Left colon (tissue), 2 donors: ENCODE measurements at places on chromosomes 1 and 21.

DNA sequence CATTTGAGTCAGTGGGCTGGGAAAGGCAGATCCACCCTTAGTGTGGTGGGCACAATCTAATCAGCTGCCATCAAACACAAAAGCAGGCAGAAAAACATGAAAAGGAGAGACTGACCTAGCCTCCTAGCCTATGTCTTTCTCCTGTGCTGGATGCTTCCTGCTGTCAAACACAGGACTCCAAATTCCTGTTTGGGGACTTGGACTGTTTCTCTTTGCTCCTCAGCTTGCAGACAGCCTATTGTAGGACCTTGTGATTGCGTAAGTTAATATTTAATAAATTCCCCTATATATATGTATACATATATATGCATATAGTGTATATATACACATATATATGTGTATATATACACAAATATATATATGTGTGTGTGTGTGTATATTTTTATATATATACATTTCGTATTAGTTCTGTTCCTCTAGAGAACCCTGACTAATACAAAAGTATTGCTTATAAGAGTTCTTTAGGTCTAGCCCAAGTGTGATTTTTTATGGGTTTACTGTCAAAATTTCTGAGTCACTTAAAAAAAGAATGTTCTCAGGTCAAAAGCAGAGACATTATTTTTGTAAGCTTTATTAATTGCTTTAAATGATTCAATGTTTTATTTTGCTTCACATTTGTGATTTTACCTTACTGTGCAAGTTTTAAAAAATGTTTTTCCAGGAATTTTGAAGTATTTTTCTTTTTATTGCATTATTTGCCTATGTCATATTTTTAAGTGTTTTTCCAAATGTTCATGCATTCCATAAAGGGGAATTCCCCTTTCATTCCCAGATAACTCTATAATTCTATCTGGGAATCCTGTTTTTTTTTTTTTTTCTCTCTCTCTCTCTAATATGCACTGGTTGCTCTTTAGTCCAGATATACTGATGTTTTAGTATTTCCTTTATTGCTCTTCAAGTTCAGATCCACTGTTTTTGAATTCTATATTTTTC is 92.1 kb upstream of the ADAMTS5 start:
- DNase-seq = no peak

DNA sequence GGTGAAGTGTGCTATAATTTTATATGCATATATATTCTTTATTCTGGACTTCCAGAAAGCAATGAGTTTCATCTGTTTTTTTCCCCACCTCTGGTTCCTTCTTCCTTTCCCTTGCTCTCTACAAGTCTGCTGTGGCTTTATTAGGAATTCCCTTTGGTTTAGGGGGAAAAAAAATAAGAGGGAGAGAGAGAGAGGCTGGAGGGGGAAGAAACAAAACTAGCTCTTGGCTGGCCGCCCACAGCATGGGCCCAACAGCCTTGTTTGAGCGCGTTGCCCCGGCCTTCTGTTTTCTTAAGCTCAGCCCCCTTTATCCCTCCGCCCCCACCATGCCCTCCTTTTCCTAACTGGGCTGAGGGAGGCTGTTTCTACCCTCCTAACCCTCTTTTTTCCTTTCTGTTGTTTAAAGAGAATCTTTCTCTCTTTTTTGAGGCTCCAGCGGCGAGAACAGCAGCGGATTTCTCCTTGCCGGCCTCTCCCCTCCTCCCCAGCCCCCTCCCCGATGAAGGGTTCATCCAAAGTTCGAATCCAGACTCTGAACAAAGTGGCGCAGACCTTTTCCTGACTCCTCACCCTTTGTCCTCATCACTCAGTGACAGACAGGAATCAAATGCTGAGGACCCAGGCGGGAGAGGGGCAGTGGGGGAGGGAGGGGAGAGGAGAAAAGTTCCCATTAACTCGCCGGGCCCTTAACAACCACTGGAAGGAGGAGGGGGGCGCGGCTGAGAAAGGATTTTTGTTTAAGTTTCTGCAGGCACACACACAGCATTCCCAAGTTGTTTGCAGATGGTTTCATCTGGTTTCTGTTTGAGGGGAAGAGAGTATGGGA is 29.7 kb downstream of the PBX1 start:
- DNase-seq = peak; percentile 67

DNA sequence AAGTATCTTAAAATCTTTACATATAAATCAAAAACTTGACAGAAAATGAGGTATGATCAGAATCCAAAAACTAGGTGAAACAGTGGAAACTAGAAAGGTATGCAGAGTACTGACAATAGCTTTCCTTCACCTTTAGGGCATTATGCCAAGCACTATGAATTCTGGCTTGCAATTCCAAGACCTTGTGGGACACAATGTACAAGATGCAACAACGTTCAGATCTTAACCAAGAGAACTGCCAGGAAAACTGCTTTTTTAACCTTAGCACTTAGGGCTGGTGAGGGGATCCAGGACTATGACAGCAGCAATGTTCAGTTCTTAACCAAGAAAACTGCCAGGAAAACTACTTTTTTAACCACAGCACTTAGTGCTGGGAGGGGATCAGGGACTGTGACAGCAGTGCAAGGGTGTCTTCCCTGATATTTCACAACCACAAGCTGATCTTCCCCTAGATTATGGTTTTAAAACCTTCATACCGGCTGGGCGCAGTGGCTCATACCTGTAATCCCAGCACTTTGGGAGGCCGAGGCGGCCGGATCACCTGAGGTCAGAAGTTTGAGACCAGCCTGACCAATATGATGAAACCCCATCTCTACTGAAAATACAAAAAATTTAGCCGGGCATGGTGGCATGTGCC is 22.3 kb downstream of the FOXJ3 start:
- DNase-seq = no peak

DNA sequence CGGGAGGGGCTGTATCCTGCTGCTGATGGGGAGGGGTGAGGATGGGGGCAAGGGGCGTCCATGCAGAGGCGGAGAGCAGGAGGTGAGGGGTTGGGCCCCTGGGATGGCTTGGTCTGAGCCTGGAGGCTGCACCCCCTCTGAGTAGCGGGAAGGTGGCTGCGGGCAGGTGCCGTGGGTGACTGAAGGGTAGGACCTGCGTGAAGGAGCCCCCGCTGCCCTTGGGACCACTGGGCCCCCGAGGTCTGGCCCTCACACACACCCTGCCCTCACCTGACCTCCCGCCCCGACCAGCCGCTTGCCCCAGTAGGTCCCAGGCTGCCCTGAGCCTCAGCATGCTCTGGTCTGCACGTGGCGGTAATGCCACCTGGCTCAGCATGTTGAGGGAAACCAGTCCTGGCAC is 12.8 kb upstream of the SKI start:
- DNase-seq = peak; percentile 25

- DNase-seq = no peak
Measured at GRCh38 chr1:235465066-235465465, 39.2 kb downstream of the B3GALNT2 start.

DNA sequence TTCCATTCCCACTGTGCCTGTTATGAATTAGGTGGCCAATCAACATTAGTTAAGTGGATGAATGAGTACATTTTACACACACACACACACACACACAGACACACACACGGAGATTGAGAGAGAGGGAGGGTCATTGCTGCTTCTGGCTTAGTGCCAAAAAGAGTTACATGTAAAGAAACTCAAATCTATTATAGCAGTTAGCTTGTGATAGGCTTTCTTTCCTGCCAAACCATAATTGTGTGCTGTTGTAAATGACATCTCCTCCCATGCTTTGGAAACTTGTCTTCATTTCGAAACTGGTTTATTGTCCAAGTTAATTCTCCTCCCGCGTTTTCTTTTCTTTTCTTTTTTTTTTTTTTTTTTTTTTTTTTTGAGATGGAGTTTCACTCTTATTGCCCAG is 1.4 kb upstream of the MT1HL1 start:
- no peak for DNase-seq

- DNase-seq = no peak
Measured at GRCh38 chr1:243495442-243496186, 239.8 kb downstream of the SDCCAG8 start.

- no peak for DNase-seq
Measured at GRCh38 chr1:22282364-22282995, 139.6 kb upstream of the WNT4 start.

GRCh38 chr1:235067396-235068157 is 61.1 kb downstream of the TOMM20 start:
- DNase-seq = peak; percentile 82

DNA sequence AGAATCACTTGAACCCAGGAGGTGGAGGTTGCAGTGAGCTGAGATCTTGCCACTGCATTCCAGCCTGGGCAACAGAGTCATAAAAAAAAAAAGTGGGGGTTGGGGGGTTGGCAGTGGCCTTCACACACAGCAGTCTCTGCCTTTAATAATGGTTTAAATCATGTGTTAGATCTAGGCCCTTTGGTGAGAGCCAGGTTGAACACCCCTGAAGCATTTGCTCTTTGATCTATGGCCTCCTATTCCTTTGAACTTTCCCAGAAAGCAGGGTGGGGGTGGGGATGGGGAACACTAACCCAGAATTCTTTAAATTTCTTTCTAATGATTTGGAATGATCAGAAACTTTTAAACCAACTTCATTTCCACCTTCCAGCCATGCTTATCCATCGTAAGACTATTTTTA is 313.0 kb downstream of the KIF26B start:
- no peak for DNase-seq
